ENCODE measurements at places on chromosomes 1 and 21.

DNA sequence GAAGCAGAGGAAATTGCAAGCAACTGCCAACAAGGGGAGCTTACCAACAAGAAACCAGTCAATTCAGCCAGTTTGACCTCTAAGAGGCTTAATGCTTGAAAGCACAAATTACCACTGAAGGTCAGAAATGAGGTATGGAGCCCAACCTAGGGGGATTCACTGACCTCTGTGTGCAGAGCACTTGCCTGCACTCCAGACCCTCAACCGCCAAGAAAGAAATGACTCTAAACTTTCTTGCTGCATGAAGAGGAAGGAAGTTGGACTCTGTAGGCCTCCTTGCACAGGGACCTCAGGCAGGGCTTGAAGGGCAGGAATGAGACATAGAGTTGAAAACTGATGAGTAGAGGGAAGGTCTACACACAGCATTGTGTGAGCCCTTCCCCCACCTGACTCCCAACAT is 10.0 kb downstream of the ARMH1 start:
- no peak for DNase-seq

GRCh38 chr1:192654591-192655251 is 18.8 kb downstream of the RGS13 start:
- DNase-seq, result no peak

DNA sequence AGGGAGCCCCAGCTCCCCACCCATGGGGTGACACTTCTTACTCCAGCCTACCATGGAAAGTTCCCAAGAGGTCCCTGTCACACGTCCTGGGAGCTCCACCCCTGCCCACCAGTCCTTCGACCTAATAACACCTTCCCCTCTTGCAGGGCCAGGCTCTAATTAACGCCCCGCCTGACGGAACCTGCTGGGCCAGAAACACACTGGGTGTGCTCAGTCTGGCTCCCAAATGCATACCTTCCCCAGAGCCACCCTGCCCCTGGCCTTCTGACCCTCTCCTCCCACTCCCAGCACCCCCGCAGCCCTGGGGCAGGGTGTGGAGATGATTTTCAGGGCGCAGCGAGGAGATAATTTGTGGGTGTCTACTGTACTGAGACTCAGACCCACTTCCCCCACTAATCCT is 20.6 kb downstream of the PGLYRP3 start:
- no peak for DNase-seq

GRCh38 chr21:45427331-45428271 is 22.6 kb downstream of the COL18A1 start:
- no peak for DNase-seq

- no peak for DNase-seq
These were observed 5.2 kb downstream of the H6PD start for GRCh38 chr1:9239622-9240401.

- peak; percentile 84 for DNase-seq
These were observed 2.6 kb downstream of the RERE start for GRCh38 chr1:8814865-8815264.

DNA sequence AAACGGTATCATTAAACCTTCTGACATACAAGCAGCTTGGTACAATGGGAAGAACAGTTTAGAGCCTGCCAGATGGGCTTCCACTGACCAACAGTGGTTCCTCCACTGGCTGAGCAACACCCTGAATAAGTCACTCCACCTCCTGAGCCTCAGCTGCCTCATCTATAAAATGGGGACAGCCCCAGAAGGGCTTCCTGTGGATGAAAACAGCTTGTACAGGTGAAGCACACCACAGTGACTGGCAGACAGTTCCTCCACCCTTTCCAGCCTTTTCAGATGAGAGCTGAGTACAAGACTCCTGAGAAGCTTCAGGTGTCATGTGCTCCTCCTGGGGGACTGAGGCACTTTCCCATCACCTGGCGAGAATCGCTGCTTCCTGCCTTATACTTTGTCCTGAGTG is 2.1 kb downstream of the CAPZB start:
- DNase-seq, result no peak

GRCh38 chr1:245957427-245957826 is 549.7 kb downstream of the SMYD3 start:
- DNase-seq, result no peak

DNA sequence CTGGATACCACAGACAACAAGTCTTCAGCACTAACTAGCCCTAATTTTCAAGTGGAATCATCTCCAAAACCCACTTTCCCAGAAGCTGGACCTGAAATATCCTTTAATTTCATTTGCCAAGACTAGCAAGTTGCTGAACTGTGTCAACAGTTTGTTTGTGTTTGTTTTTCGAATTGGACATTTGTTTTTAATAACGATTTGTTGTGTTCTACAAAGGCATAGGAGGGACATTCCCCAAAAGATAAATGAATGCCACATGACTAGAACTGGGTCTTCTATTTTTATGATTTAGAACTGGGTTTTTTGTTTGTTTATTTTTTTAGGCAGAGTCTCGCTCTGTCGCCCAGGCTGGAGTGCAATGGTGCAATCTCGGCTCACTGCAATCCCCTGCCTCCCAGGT is 17.9 kb downstream of the LUZP1 start:
- no peak for DNase-seq

GRCh38 chr1:228650141-228650540 is 85.1 kb upstream of the RHOU start:
- no peak for DNase-seq

GRCh38 chr1:170204121-170204520 is 58.4 kb downstream of the NTMT2 start:
- DNase-seq, result no peak

- DNase-seq, result peak; percentile 84
These were observed 100.8 kb downstream of the RRAGC start for GRCh38 chr1:38758820-38759219.

- no peak for DNase-seq
These were observed 4.9 kb upstream of the TTC22 start for GRCh38 chr1:54805981-54806381.

DNA sequence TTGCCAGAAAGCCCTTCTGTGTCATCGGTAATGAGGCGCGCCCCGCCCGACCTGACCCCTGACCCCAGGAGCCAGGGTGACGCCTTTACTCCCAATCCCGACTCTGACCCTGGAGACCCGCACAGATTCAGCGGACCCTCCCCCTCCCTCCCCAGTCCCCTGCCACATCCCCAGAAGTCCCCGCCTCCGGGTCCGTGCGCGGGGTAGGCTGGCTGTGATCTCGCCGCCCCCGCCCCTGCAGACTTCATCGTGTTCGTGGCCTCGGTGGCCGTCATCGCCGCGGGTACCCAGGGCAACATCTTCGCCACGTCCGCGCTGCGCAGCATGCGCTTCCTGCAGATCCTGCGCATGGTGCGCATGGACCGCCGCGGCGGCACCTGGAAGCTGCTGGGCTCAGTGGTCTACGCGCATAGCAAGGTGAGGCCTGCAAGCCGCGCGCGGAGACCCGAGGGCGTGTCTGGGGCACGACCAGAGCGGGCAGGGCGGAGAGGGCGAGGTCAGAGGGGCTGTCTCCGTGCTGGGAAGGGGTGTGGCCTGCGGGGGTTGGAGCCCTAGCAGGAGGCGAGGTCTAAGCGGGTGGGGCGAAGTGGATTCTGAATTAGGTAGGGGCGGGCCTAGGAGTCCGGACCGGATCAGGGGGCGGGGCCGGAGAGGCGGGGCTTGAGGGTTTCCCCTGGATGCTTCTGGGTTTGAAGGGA is 34.8 kb downstream of the KCNQ4 start:
- no peak for DNase-seq

DNA sequence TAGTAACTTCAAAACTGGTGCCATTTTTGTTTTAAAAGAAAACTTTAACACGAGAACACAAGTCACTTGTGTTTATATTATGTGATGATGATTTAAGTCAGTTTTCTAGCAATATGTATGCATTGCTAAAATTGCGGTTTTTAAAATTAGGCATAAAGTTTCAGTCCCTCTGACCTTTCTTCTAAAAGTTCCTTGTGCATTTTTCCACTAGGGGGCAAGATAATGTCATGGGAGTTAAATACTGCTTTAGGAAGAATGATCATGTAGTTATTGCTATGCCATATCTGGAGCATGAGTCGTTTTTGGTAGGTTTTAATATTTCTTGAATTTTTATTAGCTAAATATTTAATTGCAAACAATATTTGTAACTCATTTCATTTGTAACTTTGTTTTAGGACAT is 10.7 kb downstream of the CDC7 start:
- peak; percentile 50 for DNase-seq

GRCh38 chr1:99672038-99672437 is 26.1 kb downstream of the PALMD start:
- no peak for DNase-seq

DNA sequence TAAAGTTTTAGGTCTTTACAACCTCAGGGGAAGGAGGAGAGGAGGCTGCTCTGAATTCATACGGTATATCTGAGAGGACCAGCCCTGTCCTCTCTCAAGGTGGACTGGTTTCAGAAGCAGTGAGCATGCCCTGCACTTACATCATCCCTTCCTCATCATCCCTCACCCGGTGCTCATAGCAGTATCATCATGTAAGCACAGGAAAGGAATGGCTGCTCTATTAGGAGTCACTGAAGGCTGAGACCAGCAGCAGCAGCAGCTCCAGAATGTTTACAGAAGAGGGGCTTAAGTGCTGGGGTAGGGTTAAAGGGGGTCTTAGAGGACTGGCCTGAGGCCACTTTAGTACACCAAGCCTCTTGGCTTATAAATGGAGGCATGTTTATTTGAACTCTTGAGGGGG is 185.9 kb downstream of the AK5 start:
- no peak for DNase-seq

GRCh38 chr1:209491031-209491430 is 92.5 kb upstream of the CAMK1G start:
- no peak for DNase-seq

DNA sequence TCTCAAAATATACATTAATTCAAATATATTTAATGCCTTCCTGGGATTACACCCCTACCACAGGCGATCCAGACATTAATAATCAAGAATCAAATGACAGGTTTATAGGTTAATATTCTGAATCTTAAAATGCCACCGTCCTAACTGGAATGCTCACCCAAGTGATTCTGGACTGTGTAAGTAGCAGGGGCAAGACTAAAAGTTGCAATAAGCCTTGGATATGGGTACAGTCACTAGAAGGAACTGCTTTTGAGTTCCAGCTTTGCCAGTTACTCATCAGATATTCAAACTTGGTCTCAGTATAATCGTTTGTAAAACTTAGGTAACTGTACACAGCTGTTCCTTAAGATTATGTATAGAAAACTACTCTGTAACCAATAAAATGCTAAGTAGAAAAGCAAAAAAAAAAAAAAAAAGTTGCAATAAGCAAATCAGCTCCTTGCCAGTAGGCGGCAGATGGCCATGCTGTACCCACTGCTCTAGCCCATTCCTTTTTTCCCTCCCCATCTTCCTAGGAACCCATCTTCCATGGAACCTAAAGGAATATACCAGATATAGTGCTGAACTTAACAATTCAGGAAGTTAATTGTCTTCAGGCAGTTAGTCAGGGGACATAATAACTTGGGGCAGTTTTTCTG is 10.5 kb downstream of the RO60 start:
- DNase-seq, result no peak

- no peak for DNase-seq
These were observed 124.8 kb downstream of the TMEM53 start for GRCh38 chr1:44549510-44549909.

DNA sequence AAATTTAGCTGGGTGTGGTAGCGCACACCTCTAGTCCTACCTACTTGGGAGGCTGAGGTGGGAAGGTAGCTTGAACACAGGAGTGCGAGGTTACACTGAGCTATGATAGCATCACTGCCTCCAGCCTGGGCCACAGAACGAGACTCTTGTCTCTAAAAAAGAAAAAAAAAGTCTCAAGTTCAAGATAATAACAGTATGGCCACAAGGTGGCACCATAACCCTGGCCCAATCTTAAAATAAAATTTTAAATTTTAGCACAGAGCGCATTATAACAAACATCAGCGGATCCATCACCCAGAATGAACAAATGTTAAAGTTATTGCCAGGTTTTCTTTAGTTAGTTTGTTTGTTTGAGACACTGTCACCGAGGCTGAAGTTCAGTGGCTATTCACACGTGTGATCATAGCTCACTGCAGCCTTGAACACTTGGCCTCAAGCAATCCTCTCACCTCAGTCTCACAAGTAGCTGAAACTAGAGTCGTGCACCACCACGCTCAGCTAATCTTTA is 2.9 kb upstream of the HTR6 start:
- no peak for DNase-seq

- no peak for DNase-seq
These were observed 23.8 kb downstream of the DDX20 start for GRCh38 chr1:111779546-111779945.

GRCh38 chr1:212728606-212729005 is 29.0 kb upstream of the BATF3 start:
- no peak for DNase-seq

DNA sequence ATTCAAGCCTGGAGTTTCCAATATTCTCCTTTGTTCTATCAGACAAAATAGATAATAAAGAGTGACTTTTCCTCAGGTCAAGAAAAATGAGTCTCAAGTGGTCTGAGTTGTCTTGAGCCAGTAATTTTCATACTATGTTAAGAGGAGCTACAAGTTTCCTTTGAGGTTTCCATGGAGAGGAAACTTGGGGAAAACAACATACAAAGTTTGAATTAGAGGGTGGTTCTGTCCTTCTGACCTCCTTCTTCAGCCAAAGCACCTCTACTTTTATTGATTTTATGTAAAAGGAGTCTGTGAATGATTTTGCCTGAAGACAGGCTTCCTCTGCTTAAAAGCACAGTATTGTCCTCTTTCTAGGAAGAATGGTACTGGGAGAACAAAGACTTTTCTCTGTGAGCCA is 497.2 kb upstream of the PKN2 start:
- no peak for DNase-seq

GRCh38 chr1:203797948-203798655 is 2.7 kb downstream of the ZBED6 start:
- DNase-seq, result peak; percentile 15

DNA sequence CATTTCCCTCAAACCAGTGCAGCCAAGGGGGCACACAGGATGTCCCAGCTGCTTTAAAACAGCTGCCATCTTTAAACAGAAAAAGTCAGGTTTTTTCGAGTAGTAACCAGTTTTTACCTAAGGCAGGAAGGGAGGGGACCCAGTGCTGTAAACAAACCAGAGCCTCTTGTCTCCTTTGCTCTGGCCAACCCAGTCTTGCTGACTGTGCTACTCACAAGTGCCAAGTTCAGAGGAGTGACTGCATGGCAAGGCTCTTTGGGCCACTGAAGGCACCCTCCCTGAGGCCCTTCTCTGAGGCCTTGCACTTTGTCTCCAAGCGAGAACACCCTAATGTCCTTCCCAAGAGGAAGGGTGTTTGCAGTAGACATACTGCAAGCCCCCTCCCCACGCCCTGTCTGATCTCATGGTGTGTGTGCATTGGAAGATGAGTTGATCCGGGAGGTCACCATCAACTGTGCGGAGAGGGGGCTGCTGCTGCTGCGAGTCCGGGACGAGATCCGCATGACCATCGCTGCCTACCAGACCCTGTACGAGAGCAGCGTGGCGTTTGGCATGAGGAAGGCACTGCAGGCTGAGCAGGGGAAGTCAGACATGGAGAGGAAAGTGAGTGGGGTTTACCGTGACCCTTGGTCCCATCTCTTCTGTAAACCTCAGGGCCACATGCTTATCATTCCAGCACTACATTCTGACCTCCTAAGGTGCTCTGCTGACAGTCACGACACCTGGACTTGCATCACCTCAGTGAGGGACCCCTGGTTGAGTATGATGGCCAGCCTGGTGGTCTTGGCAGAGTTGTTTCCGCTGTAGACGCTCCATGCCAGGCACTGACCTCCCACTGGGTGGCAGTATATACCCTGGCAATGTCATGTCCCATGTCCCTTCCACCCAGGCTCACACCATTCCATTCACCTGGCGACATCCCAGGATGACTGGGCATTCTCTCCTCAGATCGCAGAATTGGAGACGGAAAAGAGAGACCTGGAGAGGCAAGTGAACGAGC is 4.7 kb downstream of the DNALI1 start:
- DNase-seq, result no peak

- no peak for DNase-seq
These were observed 14.0 kb downstream of the PRR9 start for GRCh38 chr1:153231363-153231762.

Data from NCI-H524 (cell line).